ENCODE measurements at places on chromosomes 1 and 21.
A peak's percentile ranks its signal among the peaks of the same experiment; 100 is the strongest.

GRCh38 chr1:211876851-211877590 lies 46.5 kb upstream of the LPGAT1 start:
- DNase-seq = no peak

DNA sequence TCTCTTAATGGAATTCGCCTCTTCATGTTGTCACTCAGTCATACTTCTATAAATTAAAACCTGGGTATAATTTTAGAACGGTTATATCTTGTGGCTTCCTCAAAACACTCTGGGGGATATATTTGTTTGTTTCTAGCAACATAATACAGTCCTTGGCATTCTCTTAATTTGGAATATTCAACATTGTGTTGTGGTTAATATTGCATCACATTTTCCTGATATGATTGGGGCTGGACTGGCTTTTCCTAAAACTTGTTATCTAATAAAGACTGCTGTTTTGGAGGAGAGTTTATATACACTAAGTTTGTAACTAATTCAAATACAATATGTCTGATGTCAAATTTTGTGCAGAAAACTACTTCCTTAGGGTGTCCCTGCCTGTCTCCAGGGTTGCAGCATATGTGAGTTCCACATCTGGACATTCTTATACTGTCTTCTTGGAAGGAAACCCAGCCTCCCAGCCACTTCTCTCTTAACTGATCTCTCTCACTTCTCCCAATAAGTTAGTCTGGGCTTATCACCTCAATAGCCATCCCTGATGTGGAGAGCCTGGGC lies 892.6 kb downstream of the MRPL39 start:
- DNase-seq = peak; percentile 89

- DNase-seq = no peak
Observed at GRCh38 chr1:104229860-104230259, 480.2 kb downstream of the AMY1C start.

- no peak for DNase-seq
Observed at GRCh38 chr21:42868196-42868595, 11.1 kb downstream of the WDR4 start.

DNA sequence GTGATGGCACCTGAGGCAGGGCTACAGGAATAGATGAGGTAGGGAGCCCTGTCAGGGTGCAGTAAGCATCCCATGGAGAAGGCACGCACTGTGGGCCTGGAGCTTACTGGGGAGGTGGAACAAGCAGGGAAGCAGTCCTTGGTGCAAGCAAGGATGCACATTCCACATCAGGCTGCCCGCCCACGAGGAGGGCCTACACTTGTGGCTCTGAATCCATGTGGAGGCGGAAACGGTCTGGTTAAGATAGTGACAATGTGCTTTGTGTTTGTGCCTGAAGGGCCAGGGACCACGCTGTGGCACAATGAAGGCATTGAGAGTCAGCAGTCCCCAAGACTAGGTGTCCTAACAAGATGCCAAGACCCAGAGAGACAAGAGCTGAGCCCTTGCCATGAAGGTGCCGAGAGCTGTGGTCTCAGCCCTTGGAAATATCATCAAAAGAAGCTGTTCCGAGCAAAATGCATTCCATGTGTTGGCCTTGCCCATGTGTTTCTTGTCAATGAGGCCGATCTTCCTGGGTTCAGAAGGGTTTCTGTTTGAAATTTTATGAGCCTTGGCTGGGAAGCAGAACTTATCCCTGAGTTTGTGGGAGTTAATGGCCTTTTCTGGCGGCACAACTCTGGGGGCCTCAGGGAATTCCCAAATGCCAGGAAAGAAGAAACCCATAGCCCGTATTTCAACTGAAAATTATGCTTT lies 111.9 kb downstream of the NGF start:
- no peak for DNase-seq

- DNase-seq = no peak
Observed at GRCh38 chr21:45950740-45951515, 30.6 kb upstream of the COL6A1 start.

GRCh38 chr1:55362558-55362957 lies 147.4 kb upstream of the USP24 start:
- DNase-seq = peak; percentile 45

- DNase-seq = peak; percentile 43
Observed at GRCh38 chr1:12549460-12550349, 68.3 kb downstream of the DHRS3 start.

Measured in OCI-M1 (cell line).